ENCODE measurements at places on chromosomes 1 and 21.

GRCh38 chr21:45494851-45495680 lies 47.2 kb downstream of the SLC19A1 start:
- DNase-seq = no peak

DNA sequence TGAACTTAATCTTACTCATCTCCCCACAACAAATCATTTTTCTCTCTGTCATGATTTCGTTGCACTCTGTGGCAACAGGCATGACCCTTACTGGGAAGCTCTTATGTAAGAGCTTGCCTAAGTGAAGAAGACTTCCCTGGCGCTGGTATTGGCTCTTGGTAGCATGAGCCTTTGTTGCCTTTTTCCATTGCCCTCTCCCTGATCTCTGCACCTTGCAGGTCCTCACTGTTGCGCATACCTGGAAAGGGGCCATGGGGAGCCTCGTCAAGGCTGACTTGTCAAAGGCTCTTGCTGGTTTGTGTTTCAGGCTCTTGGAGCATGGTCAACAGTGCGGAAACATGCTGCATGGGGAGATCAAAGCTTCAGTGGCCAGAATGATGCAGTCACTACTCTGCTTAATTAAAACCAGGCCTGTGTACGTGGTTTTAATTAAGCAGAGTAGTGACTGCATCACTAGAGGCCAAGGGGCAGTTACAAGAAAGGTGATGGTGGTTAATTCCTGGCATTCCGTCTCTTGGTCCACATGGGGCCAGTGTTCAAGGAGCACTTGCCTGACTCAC lies 141.3 kb downstream of the SPATA46 start:
- DNase-seq = no peak

DNA sequence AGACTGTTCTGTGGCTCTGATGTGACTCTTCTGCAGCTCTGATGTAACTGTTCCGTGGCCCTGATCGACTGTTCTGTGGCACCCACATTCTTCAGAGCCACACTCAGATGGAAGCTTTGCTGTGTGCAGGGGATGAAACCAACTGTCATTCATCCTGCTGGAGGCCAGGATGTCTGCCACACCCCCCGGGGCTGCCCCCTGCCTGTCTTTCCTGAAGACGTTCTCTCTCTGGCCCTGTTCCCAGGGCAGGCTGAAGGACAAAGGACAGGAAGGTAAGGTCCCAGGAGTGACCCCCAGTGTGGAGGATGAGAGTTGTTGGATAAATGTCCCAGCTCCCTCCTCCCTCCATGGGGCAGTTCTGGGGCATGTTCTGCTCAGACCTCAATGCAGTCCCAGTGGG lies 29.4 kb upstream of the UMODL1 start:
- DNase-seq = no peak

GRCh38 chr1:19620786-19621185 lies 23.3 kb upstream of the NBL1 start:
- no peak for DNase-seq

- no peak for DNase-seq
Observed at GRCh38 chr1:25049190-25049589, 119.1 kb upstream of the RUNX3 start.

- no peak for DNase-seq
Observed at GRCh38 chr1:166999075-166999474, 10.0 kb downstream of the MAEL start.

DNA sequence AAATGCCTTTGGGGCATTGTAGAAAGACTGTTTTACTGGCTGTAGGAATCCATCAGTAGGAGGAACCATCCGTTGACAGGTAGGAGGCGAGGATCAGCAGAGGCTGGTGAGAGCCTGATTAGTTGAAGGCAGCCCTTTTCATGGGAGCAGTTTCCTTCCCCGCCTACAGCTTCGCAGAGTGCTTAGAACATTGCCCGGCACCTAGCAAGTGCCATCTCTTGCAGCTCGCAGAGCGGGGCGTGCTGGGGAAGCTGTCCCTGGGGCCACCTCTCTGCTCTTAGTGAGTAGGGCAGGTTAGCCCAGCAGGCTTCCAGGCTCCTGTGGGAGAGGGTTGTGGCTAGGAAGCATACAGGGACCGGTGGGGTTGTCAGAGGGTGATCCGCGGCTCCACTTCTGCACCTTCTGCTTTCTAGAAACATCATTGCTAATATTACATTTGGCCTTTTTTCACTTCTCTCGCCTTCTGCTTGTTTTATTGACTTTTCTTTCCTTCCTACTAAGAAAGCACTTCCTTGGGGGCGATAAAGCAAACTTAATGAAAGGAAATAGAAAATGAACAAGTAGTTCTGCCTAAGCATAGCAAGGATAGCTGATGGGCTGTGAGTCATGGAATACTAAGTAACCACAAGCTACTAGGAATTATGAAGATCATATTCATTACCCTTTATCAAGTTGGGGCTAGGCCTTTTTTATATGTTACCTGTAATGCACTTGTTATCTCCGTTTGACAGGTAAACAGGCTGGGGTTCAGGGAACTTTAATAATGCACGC lies 176.7 kb downstream of the GALNT2 start:
- DNase-seq = no peak

DNA sequence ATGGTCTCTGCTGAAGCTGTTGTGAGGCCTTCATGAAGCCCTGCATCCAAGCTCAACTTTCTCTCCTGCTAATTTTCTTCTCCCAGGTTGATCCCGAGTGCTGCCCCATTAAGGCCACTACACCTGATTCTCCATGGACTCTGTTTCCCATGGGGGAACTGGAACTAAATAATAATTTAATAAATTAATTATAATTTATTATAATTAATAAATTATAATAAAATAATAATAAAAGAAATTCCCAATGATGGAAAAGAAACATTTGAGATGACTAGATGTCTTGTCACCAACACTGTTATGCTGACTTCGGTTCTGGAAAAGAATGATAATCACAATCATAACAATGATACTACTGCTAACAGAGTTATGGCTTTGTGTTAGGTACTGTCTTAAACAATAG lies 211.2 kb upstream of the ZP4 start:
- DNase-seq = no peak

GRCh38 chr1:66503841-66504470 lies 30.0 kb upstream of the SGIP1 start:
- DNase-seq = no peak

GRCh38 chr1:59156526-59157199 lies 140.2 kb upstream of the FGGY start:
- DNase-seq = no peak

- DNase-seq = no peak
Observed at GRCh38 chr1:113876176-113876575, 4.7 kb upstream of the PTPN22 start.

DNA sequence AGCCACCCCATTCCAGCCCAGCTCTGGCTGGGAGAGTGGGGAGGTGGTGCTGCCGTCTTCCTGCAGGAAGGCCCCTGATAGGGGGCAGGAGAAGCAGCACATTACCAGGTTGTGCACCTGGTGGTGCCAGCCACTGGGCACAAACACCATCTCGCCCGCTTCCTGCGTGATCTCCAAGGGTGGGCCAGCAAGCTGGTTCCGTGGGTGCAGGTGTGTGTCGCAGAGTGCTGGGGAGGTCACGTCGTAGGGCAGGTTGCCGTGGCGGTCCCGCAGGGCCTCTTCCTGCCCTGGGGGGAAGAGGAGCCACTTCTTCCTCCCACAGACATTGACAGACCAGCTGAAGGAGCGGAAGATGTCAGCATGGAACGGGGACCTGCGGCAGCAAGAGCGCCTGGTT lies 1.8 kb downstream of the JMJD4 start:
- no peak for DNase-seq

DNA sequence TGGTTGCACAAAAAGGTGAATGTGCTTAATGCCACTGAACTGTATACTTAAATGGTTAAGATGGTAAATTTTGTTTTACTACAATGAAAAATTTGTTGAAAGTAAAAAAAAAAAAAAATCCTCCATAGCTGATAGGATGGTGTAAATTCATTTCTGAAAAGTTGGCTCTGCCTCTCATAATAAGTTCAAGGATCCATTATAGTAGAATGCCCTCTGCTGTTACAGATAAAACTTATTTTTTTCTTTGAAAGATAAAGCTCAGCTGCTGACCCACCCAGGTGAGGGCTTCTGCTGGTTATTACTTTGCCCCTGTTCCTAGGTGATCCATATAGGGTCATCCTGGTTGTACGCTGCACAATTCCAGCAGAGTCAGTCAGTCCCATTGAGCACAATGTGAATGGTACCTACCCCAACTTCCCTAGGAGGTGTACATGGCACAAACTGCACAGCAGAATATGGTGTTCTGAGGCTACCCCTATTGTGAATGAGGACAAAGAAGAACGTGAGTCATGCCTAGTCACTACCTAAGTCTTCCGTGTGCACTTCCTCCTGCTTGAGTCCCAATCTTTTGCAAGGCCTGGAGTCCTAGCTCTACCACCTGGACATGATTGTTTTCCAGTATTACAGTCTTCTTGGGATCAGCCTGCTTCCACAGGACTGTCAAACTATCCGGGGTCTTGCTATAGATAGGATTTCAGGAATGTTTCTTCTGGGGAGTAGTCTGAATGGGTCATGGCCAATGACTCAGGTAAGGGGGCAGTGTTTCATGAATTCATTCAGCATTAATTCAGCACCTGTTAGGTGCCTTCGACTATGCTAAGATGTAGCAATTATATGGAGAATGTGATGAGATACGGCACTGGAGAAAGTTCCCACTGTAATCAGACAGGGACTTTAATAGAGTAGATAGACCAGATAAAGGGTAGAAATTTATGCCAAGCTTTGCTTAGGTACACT lies 20.8 kb upstream of the CD5L start:
- no peak for DNase-seq

- DNase-seq = no peak
Observed at GRCh38 chr1:214854126-214854875, 228.2 kb upstream of the KCNK2 start.

DNA sequence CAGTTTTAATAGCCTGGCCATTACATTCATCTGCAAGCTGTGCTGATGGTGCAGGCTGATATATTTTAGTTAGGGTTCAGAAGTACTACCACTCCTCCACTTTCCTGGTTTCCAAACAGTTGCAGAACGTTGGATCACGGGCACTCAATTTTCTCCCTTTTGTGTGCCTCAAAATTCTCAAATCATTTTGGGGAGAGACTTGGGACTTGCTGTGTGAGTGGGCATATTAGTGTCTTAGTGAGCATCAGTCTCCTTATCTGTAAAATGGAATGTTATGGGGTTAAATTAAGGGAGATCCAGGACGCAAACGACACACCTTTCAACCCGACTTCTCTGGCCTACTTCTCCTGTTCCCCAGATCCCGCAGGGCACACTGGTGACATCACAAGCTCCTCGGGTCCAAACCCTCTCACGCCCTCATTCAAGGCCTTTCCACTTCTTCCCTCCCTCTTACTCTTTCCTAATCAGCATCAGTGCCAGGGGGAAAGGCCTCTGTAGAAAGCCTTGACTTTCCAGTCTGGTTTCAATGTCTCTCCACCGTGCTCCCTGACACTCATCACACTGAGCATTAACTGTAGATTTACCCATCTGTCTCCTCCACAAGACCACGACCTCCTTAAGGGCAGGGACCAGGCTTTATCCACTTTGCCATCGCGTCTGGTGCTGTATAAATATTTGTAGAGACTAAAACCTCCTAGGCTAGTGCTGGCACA lies 1.2 kb downstream of the PIGP start:
- DNase-seq = no peak

- DNase-seq = no peak
Observed at GRCh38 chr1:203390298-203390697, 39.4 kb upstream of the FMOD start.
